HT-29 (cell line): ENCODE measurements at places on chromosomes 6 and 20. TPM values are rescaled to one million over a fixed set of nuclear protein-coding genes. Genes with fewer than 3 reads are reported as not detected.

DNA sequence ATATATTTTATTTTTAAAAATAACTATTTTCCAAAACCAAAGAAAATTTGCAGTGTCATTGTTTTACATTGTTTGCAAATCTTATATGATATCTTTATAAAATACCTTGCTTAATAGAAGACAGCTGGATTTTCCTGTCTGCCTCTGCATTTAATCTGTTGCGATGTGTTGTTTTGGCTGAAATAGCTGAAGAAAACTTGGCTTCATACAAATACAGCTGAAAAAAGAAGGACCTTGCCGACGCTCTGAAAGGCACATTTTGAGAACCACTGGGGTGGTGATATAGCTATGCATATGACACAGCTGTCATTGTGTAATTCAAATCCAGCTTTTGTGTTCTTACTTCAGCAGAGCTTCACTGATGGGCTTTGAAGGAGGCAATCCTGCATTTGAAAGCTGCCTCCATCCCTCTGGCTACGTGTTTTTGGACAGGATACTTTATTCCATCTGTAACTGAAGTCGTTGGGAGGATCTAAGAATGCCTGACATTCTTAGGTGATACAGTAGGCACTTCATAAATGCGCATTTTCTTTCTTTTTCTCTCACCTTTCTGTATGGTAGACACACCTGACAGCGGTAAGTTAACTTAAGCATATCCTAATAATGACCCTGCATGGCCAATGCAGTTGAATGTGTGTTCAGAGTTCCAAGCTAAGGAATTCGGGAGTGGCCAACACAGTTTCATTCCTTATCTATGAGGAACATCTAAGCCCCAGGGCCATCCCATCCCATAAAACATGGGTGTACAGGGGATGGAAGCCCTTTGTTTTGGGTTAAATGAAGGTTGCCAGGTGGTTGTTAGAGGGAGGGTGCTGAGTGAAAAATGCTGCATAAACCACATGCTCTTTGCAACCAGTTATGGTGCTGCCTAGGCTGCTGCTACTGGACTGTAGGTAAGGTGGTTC lies 213.0 kb downstream of the TFAP2A start:
- DNase-seq, result no peak

DNA sequence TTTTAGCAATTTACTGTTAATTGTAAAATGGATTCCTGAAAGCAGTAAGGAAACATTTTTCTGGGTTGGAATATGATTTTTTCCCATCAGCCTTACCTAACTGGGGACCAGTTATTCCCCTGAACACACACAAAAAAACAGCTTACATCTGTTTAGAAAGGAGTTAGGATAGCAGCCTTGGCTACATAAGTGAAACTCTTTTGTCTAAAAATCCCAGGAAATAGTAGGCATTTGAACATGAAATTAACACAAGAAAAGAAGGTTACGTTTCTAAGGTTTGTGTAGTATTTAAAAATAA lies 696.2 kb upstream of the MARCKS start:
- DNase-seq, result no peak

GRCh38 chr6:151437401-151437800 lies 14.5 kb downstream of the RMND1 start:
- DNase-seq, result no peak

DNA sequence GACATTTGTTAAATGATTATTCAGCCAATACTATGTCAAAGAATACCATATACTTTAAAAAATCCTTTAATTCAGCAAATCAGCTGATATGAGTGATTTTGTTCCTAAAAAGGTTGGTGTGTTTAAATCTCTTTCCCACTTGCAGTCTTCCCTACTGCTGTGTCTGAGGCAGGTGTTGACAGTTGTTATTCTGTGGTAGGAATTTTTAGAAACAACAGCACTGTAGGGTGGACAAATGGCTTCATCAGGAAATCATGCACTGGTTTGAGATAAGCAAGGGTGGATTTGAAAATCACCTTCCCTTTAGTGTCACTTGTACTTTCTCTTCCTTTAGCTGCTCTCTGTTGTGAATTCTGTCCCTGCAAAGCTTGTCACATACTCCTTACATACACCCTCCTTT lies 213.7 kb upstream of the SGK1 start:
- DNase-seq, result no peak

DNA sequence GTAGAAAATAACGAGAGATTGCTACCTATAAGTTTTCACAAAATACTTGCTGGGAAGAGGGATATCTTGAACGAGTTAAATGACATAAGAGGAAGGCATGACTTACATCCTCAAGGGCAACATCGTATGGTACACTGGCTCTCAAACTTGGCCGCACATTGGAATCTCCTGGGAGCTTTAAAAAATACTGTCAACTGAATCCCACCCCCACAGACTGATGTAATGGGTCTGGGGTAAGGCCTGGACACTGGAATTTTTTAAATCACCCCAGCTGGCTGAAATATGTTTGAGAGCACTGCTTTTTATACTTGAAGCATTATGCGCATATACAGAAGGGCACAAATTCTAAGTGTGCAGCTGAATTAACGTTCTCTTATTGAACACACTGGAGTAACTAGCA lies 8.0 kb upstream of the TSHZ2 start:
- DNase-seq, result no peak

DNA sequence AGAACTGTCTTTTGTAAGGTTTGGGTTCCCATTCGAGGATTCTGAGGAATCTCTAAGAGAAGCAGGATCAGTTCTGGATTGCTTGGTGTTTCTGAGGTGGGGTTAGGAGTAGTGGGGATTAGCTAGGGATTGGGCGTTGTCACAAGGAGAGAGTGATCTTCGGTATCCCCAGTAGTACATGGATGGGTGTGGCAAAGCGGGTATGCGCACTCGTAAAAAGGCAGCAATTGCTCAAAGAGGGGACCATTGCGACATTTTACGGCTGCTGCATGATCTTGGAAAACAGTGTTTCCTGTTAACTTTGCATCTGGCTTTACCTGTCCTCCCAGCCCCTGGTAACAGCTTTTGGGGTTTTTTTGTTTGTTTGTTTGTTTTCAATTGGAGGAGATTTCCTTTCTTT lies 9.7 kb upstream of the ZSCAN9 start:
- no peak for DNase-seq

- DNase-seq, result peak; percentile 87
These were observed 116.5 kb downstream of the TCP11 start for GRCh38 chr6:35024551-35025054.

- no peak for DNase-seq
These were observed 54.1 kb upstream of the UBR2 start for GRCh38 chr6:42509765-42510164.

DNA sequence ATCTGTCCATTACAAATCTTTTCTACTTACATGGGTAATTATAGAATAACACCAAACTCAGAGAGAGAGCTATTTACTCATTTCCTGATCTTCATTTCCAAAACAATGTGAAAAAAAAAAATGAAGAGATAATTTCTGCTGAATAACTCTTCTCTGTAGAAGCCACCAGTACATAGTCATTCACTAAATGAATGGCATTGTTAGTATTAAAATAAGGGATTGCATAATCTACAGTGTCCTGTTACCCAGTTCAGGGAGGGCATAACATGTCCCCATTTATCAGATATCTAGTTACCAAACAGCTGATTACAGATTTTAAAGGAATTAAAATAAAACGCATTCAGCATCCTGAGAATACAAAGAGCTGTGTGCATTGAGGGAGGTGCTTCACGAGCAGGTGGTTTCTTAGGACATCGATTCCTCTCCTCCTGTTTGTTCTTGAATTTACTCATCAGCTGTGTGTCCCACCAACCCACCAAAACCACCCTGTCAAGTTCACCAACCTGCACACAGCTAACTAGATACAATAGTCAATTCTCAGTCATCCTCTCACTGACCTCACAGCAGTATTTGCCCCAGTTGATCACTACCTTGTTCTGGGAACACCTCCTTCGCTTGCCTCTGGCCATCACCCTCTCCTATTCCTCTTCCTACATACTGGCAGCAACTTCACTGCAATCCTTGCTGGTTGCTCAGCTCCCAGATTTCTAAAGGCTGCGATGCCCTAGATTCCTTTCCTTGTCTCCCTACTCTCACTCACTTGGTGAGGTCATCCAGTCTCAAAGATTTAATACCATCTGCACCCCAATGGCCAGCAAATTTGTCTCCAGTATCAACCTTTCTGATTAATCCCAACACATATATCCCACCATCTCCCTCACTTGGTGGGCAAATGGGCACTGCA lies 18.7 kb downstream of the CNKSR3 start:
- no peak for DNase-seq

- no peak for DNase-seq
These were observed 11.4 kb upstream of the KIF25 start for GRCh38 chr6:167985911-167986595.

GRCh38 chr20:37162646-37163045 lies 16.5 kb upstream of the RPN2 start:
- DNase-seq, result no peak

- DNase-seq, result no peak
These were observed 55.1 kb upstream of the LOC128125822 start for GRCh38 chr6:63517221-63517620.

DNA sequence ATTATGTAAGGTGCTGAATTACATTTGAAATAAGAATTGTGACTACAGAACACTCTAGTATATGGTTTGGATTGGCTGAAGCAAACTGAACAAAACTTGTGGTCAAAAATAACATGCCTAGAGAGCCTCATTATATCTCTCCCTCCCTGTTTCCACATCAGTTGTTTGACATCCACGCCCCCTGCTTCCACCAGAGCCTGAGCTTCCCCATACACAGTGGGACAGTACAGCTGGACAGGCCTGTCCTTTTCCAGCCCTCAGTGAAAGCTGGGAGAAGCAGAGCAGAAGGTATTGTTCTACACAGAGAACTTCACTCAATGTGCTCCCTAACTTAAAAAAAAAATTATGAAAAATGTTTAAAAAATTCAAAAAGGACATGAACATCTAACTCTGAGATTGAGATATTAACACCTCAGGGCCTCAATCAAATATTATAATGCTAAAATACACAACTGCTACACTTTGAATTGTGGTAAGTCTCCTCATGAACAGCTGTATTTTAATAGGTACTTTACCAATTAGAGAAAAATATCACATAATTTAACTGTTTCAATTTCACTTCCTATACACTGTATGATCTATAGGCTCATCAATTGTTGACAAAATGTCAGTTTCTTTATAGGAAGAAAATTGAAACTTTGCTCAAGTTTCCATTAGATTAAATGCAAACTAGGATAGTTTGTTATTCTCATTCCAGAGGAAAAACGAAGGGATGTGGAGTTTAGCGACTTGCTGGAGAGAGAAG lies 44.9 kb upstream of the SCML4 start:
- no peak for DNase-seq

- DNase-seq, result no peak
These were observed 187.6 kb upstream of the CST7 start for GRCh38 chr20:24761220-24762065.

- DNase-seq, result no peak
These were observed 107.2 kb upstream of the ECI2 start for GRCh38 chr6:4242601-4243000.

DNA sequence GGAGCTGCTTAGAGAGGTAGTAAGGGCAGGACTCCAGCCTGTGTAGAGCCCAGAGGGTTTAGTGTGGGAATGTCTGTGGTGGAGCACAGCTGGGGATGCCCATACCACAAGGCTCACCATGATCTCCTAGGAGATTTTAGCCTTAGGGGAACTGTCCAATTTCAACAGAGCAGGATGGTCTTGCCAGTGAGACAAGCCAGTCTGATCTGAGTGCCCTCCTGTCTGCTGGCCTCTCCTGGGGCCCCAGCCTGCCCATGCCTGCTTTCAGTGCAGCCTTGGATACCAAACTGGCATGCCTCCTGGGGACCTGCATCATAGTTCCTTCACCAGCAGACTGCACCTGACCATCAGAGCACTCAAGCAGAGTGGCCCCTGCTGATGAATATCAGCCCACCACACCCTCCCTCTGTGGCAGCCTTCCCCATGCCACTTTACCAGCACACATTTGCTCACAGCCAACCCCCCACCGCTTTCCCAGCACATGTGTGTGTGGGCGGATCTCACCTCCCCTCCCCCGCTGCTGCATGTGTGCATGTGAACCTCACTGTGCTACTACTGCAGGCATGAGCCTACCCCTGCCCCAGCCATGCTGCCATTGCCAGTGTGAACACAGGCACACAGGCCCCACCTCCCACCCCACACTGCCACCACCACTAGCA lies 7.9 kb upstream of the TREM1 start:
- DNase-seq, result no peak

GRCh38 chr6:108644252-108644651 lies 83.5 kb downstream of the FOXO3 start:
- DNase-seq, result no peak

MYB gene
- total RNA-seq, result 14.5 and 14.7 TPM in 2 replicates

MCCD1 gene
- total RNA-seq, result not detected in 2 replicates

CD93 gene
- total RNA-seq, result not detected in 2 replicates

BNIP5 gene
- 3.6 and 4.6 TPM in 2 replicates for total RNA-seq

BANF2 gene
- total RNA-seq, result not detected in 2 replicates

NUDT3 gene
- 20.0 and 20.7 TPM in 2 replicates for total RNA-seq
